ENCODE measurements at places on chromosomes 12 and 14.

DNA sequence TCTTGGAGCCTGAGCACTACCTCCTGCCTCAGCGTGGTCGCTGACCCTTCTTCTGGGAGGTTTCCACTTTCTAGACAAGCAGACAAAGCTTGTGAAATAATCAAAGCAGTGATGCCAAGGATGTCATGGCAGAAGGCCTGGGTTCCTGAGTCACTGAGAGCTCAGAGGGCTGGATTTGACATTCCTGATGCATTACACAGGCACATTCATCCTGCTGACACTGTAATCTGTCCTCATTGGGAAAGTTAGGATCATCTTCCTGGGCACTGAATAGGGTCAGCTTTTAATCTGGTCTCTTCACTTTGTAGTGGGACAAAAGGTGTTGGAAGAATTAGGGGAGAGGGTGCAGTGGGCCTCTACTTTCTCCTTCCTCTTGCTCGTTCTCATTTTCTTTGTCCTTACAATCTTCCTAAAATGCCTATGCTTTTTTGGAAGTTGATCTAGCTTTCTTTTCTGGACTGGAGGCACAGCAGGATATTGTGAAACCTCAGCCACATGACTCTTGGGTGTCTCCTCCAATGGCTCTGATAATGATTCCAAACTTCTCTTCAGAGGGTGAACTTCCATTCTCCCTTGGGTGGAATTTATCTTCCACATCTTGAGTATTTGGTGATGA, 29.6 kb downstream of the EEA1 start:
- DNase-seq, result no peak

DNA sequence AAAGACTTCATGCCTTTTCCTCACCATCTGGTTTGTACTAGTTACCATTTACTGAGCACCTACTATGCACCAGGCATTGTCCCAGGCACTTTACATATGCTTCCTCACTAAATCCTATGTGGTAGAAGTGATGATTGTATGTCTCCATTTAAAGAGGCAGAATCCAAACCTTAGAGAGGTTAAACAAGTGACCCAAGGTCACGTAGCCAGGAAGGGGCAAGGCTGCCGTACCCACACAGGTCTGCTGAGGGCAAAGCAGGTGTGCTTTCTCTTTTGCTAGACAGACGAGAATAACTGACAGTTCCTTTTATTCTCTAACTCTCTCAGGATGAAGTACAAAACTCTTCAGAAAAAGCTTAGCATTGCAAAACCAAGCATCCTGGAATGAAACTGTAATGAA, 235.2 kb upstream of the SRRM4 start:
- no peak for DNase-seq

- DNase-seq, result no peak
Observed at GRCh38 chr14:68513838-68514607, 278.8 kb downstream of the ZFP36L1 start.

- no peak for DNase-seq
Observed at GRCh38 chr14:88935083-88935482, 110.6 kb downstream of the TTC8 start.

GRCh38 chr12:28955931-28956330, 193.1 kb upstream of the FAR2 start:
- no peak for DNase-seq

DNA sequence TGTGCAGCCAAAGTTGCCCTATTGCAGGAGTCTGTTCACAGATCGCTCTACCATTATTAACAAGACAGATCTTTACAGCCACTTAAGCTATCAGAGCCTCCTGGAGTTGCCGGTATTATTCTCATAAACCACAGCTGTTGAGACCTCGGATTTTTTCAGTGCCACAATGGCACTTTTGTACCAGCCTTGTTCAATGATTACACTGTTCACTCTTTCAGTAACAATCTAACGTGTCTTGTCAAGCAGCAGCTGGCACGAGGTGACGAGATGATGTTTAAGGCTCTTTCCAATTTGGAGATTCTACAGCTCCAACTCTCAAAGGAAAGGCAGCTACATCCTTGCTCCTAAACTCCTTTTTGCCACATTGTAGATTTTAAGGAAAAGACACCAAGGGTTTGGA, 30.7 kb downstream of the LRIG3 start:
- no peak for DNase-seq

- no peak for DNase-seq
Observed at GRCh38 chr12:54680374-54680773, 32.2 kb upstream of the DCD start.

DNA sequence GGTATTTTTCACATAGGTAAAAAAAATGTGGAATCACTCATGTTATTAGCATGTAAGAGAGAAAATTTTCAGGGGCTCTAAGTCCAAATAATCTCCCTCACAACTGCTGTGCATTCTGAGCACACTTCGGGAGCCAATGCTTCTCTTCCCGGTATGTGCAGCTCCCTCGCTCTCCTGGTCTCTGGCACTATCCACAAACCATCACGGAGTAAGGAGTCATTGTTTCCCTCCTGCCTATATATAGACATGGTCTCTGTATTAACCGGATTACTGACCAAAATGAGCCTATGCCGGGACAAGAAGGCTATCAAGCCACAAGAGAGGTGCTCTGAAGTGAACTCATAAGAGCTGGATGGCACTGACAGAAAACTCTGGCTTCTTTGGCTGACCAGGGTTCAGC, 13.4 kb downstream of the HECTD4 start:
- DNase-seq, result no peak

GRCh38 chr14:39015360-39015961, 87.6 kb downstream of the SEC23A start:
- no peak for DNase-seq

GRCh38 chr14:33282331-33283230, 343.9 kb downstream of the NPAS3 start:
- no peak for DNase-seq
